Uterus (tissue), 4 donors: ENCODE measurements at places on chromosomes 1 and 21.

GRCh38 chr21:40294345-40294744 is 427.1 kb downstream of the PCP4 start:
- DNase-seq: no peak

GRCh38 chr21:31173881-31174555 is 135.7 kb upstream of the KRTAP19-8 start:
- peak; percentile 55 for DNase-seq

GRCh38 chr1:75472089-75472970 is 138.6 kb downstream of the SLC44A5 start:
- DNase-seq: no peak

GRCh38 chr1:206583707-206584648 is 28.3 kb downstream of the EIF2D start:
- DNase-seq: peak; percentile 69

GRCh38 chr1:28510273-28510969 is 4.6 kb downstream of the RCC1 start:
- DNase-seq: no peak

DNA sequence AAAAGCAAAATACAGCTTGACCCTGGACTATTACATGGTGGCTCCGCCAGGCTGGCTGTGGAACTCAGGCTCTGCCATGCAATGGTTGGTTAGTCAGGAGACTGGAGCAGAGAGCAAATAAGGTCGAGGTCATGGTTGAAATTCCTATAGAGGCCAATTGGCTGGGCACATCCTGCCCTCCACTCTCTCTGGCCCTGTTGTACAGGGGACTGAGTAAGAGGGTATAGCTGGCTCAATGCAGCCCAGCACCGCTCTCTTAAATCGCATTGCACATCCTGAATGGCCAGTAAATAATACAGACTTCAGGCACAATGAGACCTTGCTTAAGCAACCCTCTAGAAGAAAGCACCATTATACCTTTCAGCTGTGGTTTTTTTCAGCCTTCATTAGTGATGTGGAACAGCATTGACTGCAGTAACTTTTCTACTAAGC is 59.3 kb upstream of the PPP2R5A start:
- no peak for DNase-seq

DNA sequence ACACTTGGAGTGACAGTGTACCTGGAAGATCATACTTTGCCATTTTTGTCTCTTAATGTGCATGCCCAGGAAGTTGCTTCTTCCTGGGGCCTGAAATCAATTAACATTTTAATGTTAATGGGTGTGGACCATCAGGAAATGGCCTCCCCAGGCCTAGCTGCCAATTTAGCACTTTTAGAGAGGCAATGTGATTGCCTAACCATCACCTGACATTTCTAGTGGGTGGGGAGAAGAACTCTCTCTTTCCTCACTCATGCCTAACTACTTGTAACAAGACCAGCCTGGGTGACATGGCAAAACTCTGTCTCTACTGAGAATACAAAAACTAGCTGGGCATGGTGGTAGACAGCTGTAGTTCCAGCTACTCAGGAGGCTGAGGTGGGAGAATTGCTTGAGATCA is 549.0 kb upstream of the RGS18 start:
- no peak for DNase-seq

- DNase-seq: peak; percentile 70
Observed at GRCh38 chr1:158019171-158019868, 25.9 kb downstream of the KIRREL1 start.

- no peak for DNase-seq
Observed at GRCh38 chr1:169928438-169929209, 34.9 kb upstream of the SCYL3 start.

GRCh38 chr1:230797942-230798365 is 50.8 kb downstream of the CAPN9 start:
- DNase-seq: peak; percentile 66

- DNase-seq: no peak
Observed at GRCh38 chr1:163213626-163214025, 10.9 kb upstream of the RGS5 start.

DNA sequence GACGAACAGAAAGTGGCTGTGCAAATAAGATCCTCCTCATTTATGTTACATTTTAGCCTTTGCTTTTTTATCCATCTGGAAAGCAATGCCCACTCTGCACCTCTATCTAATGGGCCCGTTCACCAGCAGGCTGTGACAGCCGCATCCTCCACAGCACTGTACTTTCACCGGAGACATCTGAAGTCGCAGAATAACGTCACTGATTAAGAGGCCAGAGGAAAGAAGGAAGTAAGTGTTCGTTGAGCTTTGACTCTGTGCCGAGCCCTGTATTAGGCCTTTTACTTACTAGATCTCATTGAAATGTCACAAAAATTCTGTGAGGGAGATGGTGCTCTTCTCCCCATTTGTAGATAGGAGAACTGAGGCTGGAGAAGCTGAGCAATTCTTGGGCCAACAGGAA is 62.3 kb downstream of the KAZN start:
- no peak for DNase-seq

DNA sequence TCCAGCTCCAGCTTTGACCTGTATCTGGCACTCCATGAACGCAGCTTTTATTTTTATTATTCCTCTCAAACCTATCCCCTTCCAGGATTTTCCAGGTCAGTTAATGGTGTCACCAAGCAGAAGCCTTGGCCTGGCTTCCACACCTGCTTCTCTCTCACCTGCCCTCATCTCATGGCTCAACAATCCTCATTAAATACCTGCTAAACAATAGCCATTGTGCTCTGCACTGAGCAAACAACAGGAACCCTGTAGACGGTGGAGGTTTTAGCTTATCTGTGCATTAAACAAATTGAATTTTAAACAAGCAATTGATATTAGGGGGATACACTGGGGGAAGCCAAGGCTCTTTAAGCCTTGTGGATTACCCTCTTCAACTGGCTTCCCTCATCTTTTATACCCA is 15.3 kb downstream of the PYCR2 start:
- no peak for DNase-seq

DNA sequence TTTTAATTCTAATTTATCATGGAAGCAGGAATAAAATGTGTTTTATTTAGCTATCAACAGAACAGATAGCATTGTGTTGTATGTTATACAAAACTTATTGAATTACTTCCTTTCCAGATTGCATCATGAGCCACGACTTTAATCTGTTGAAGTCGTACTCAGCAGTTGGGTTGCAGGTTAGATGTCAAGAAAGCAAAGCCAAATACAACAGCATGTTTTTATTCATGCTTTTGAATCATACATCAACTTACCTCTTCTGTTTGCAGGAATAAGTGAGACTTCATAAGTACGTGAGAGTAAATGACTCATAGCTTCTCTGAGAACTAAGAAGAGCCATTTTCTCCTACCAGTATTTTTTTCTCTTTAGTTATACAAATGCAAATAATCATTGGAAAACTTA is 110.8 kb upstream of the ADGRL4 start:
- no peak for DNase-seq

- no peak for DNase-seq
Observed at GRCh38 chr1:7186382-7187111, 401.3 kb downstream of the CAMTA1 start.

- no peak for DNase-seq
Observed at GRCh38 chr1:235860829-235861228, 5.9 kb downstream of the LYST start.

DNA sequence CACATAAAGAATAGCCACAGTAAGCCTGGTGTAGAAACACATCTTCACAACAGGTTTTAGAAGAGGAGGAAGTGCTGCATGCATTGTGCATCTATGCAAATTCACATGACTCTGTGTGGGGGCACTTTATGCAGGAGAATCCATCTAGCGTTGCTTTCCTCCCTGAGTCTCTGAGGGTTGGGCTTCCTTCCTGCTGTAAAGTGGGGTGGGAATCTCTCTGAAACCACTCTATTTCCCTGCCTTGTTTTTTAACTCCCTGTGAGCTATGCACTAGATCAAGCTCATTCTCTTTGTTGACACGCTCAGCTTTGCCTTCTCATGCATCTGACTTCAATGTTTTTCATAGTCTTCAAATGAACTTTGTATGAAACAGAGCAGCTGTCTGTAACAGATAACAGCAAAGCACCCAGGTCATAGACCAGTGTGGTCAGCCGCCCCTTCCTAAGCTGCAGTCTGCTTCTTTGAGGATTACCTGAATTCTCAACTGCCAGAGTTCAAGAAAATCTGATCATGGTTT is 102.7 kb upstream of the DPH5 start:
- no peak for DNase-seq

GRCh38 chr1:64470665-64471217 is 812 bp downstream of the CACHD1 start:
- peak; percentile 40 for DNase-seq

- no peak for DNase-seq
Observed at GRCh38 chr1:33169290-33170055, 12.4 kb downstream of the TRIM62 start.

GRCh38 chr21:31295676-31296075 is 48.4 kb downstream of the TIAM1 start:
- no peak for DNase-seq

- DNase-seq: no peak
Observed at GRCh38 chr1:204944662-204945061, 74.0 kb downstream of the NFASC start.

DNA sequence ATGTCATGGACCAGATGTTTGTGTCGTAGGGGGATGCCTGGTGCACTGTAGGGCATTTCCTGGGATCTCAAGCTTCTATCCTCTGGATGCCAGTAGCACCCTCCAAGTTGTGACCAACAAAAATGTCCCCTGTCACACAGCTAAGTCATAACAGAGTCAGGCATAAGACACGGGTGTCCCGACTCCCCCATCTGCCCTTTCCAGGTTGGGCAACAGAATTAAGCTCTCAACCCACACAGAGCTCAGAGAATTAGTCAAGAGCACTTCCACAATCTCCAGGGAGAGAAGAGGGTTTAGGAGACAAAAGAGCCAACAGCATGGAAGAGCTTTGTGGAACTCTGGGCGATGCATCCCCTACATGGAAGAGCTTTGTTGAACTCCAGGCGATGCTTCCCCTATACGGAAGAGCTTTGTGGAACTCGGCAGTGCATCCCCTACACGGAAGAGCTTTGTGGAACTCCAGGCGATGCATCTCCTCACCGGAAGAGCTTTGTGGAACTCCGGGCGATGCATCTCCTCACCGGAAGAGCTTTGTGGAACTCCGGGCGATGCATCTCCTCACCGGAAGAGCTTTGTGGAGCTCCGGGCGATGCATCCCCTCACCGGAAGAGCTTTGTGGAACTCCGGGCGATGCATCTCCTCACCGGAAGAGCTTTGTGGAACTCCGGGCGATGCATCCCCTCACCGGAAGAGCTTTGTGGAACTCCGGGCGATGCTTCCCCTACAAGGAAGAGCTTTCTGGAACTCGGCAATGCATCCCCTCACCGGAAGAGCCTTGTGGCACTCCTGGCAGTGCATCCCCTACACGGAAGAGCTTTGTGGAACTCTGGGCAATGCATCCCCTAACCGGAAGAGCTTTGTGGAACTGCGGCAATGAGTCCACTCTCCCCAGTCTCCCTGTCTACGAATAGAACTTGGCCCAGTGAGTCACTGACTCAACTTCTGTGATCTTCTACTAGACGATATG is 422.7 kb downstream of the KIF26B start:
- no peak for DNase-seq

DNA sequence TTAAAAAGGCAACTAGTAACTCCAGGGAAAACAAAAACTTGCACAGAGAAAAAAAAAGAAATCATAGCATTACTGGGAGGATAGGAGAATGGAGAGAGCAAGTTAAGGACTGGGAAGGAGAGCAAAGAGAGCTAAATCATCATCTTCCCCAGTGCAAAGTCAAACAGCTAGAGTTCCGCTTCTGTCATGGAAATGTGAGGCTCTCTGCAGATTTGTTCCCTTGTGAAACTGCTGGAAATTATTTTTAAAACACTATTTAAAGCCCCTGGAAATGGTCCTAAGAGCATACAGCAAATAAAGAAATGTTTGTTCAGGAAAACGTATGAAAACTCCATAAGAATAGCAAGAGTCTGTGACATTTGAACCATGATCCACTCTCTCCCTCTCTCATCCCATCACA is 64.6 kb downstream of the CAMK2N1 start:
- DNase-seq: no peak

GRCh38 chr1:168135921-168136708 is 615 bp downstream of the GPR161 start:
- DNase-seq: peak; percentile 34

- no peak for DNase-seq
Observed at GRCh38 chr1:213345621-213346020, 294.6 kb downstream of the RPS6KC1 start.

- DNase-seq: no peak
Observed at GRCh38 chr1:181204530-181204929, 116.0 kb downstream of the IER5 start.

GRCh38 chr21:39850333-39850732 is 16.9 kb upstream of the PCP4 start:
- DNase-seq: no peak

DNA sequence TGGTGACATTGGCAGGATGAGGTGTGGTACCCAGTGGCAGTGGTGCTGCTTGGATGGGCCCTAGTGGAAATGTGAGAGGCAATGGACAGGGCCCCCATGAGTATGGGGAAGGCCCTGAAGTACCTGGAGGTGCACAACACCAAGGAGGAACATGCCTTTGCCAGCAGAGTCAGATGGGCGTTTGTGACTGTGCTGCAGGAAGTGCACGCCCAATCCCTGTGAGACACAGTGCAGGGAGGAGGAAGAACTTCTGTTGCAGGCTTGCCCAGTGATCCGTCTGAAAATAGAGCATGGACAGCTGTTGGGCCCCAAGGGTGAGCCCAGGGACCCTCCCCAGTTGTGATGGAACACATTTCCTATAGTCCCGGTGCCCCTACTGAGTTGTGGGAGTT is 42.7 kb downstream of the GJA5 start:
- DNase-seq: no peak

DNA sequence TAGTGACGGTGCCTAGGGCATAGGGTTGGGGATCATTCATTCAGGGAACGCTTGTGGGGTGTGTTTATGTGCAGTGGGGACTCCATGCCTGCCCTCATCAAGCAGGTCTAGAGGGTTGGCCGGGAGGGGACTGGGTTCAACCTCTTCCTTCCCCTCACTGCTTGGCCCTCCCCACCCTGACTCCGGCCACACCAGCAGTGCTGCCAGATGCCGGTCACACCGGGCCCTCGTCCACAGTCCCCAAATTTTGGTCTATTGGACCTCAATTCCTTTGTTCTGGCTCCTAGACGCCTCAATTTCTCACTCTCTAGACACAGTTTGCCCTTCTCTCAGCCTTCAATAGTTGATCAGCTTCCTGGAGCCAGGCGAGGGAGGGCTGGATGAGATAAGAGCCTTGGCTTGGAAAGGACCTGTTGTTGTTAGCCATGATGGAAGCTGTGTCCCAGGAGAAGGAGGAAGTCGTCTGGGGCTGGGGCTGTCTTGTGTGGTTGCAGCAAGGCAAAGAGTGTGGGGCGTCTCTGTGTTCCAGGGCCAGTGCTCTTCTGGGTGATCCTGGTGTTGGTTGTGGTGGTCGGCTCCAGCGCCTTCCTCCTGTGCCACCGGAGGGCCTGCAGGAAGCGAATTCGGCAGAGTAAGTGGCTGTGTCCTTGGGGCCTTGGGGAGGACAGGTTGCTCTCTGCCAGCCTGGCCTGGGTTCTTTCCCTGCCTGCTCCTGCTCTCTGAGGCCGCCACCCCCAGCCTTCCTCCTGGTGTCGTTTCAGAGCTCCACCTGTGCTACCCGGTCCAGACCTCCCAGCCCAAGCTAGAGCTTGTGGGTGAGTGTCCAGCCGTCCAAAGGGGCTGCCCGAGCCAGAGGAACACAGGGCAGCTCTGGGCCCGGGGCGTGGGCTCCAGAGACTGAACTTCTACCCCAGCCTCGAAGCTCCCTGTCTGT is 41.1 kb upstream of the TNFRSF1B start:
- DNase-seq: no peak
